ENCODE measurements at places on chromosomes 7 and 10.

GRCh38 chr10:34235164-34235832, 579.8 kb downstream of the PARD3 start:
- peak; percentile 23 for DNase-seq

GRCh38 chr7:47581804-47582763, at the start of gene TNS3:
TNS3 (minus strand) TSS chr7:47582111; CDS start chr7:47439636, 142,475 bp downstream.
- peak; percentile 83 for DNase-seq

DNA sequence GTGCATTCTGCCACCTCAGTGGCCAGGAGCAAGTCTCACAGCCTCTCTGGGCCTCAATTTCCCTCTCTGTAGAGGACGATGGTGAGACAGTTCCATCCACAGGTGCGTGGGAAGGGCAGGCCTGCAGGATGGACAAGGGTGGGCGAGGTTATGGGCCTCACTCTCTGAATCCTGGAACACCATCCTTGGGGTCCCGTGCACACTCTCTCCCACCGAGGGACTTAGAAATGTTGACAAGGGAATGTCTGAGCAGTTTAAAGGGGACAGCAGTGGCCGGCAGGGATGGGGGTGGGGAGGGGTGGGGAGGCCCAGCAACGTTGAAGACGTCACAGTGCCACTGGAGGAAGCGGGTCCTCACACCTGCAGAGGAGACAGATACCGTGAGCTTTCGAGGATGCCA, 111.5 kb downstream of the FOXL3 start:
- DNase-seq: no peak

DNA sequence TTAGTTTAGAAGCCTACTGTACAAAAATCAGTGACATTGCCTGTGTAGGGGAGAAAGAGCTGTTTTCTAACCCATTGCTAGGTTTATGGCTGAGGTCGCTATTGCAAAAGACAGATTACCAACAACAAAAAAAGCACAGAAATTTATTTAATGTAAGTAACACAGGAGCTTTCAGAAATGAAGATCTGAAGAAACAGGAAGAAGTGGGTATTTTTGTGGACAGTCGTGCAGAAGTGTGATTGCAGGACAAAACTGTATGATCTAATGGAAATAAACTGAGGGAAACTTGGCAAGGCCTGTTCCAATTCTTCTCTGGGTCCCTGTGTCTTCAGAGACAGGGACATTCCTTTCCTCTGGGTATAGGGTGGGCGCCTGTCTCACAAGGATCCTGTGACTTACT, 87.4 kb downstream of the APBB1IP start:
- DNase-seq: no peak

- DNase-seq: peak; percentile 40
Observed at GRCh38 chr7:137839903-137840779, 6.6 kb downstream of the DGKI start.

GRCh38 chr10:103560886-103561285, 67.4 kb downstream of the NEURL1 start:
- DNase-seq: no peak

GRCh38 chr7:3210531-3210930, 90.5 kb upstream of the SDK1 start:
- DNase-seq: peak; percentile 57

DNA sequence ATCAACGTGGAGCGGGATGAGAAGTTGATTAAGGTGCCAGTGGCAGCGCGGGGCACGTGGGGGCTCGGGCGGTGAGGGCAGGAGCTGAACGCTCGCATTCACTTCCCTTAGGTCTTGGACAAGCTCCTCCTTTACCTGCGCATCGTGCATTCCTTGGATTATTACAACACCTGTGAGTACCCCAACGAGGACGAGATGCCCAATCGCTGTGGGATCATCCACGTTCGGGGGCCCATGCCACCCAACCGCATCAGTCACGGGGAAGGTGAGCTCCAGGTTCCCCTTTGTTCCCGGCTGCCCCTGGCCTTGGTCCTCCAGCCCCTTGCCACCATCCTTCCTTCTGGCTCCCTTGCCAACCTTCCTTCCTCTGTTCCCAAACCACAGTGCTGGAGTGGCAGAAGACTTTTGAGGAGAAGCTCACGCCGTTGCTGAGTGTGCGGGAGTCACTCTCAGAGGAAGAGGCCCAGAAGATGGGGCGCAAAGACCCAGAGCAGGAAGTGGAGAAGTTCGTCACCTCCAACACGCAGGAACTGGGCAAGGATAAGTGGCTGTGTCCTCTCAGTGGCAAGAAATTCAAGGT, 2.5 kb downstream of the UFSP1 start:
- DNase-seq: no peak

- DNase-seq: no peak
Observed at GRCh38 chr10:130970341-130971122, 341.0 kb downstream of the TCERG1L start.

GRCh38 chr7:90224195-90224594, 12.7 kb downstream of the STEAP2 start:
- DNase-seq: no peak

DNA sequence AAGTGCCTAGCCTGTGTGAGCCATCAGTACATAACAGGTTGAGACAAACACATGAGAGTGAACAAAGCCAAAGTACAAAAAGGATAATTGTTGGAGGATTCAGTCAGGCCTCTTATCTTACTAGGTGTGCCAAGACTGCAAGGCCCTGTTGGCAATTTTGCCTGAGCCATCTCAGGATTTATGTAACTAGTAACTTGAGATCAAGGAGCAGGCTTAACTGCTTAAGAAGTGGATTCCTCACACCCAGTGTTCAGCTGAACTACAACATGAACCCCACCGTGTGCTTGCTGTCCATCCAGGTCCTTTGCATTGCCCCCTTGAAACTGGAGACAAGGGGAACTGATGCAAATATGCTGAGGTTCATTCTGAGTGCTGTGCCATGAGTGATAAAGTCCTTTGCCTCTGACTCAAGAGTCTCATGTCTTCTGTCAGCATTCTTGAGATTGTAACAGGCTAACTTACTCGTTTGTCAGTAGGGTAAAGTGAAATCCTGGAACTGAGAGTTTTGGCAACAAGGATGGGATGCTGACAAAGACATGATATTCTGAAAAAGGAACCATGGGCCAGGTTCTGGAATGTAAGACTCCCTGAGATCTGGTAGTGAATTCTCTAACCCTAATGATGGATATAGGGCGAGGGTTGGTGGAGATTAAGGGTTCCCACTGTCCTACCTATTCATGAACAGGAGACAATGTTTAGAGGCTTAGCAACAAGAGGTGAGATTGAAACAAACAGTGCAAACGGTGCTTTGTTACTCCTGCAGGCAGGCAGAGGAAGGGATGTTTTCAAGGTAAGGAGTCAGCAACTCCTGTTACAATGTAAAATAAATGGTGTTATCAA, 44.1 kb upstream of the GATAD1 start:
- no peak for DNase-seq

DNA sequence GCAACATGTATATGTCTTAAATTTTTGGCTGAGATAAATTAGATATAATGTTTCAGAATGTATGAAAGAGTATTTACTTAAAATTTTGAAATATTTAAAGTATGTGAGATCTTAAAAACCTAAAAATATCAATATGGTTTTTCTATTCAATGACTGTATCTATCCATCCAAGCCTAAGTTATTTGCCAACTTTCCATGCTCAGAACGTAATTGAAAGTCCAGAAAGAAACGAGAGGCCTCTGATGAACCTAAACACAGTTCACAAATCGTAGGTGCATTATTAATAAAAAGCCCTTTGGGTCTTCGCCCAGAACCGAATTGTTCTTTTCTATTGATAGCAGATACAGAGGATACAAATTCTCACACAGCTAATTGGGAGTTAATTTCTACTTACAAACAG, 6.5 kb downstream of the SVIL start:
- no peak for DNase-seq

- peak; percentile 92 for DNase-seq
Observed at GRCh38 chr10:44386546-44387052, 1.7 kb upstream of the CXCL12 start.

- DNase-seq: no peak
Observed at GRCh38 chr10:23368816-23369640, 24.4 kb upstream of the C10orf67 start.

GRCh38 chr10:31424473-31424872, 105.5 kb downstream of the ZEB1 start:
- no peak for DNase-seq

DNA sequence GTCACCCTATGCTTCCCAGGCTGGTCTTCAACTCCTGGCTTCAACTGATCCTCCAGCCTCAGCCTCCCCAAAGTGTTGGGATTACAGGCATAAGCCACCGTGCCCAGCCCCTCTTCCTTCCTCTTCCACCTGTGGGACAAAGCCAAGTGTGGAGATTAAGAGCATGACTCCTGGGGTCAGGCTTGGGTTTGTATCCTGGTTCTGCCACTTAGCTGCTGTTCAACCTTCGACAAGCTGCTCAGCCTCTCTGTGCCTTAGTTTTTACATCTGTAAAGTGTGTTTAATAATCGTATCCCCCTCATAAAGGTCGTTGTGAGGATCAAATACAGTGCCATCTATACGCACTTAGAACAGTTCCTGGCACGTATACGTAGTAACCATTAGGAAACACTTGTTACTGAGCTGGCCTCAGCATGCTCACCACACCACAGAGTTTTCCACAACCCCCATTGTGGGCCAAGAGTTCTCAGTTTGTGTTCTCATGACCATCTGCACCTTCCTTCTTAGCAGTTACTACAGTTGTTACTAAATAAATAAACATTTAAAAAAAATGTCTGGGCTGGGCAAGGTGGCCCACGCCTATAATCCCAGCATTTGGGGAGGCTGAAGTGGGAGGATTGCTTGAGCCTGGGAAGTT, 140.5 kb upstream of the BTBD16 start:
- DNase-seq: no peak

DNA sequence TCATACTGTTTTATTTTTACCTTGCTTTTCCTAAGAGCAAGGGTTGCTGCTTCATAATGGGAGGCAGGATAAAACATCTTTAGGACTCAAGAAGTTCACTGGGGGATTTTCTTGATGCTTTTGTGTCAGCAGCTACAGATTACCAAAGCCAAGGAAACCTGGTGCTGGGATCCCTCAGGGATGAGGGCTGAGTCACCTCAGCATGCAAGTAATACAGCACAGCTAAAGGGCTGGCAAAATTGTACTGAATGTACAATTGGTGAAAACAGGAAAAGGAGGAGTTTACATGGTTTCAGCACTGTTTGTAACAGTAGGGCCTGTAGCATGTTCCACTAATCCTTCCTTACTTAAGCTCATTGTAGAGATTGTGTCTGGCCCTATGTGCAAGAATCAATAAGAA, 1056.8 kb downstream of the SORCS1 start:
- DNase-seq: no peak

GRCh38 chr7:122674502-122674901, 24.4 kb downstream of the RNF133 start:
- no peak for DNase-seq

DNA sequence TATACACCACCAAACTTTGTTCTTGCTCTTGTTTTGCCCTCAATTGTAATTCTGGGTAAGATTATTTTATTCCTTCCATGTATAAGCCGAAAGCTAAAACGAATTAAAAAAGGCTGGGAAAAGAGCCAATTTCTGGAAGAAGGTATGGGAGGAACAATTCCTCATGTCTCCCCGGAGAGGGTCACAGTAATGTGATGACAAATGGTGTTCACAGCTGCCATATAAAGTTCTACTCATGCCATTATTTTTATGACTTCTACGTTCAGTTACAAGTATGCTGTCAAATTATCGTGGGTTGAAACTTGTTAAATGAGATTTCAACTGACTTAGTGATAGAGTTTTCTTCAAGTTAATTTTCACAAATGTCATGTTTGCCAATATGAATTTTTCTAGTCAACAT, 12.5 kb upstream of the CFAP69 start:
- no peak for DNase-seq

DNA sequence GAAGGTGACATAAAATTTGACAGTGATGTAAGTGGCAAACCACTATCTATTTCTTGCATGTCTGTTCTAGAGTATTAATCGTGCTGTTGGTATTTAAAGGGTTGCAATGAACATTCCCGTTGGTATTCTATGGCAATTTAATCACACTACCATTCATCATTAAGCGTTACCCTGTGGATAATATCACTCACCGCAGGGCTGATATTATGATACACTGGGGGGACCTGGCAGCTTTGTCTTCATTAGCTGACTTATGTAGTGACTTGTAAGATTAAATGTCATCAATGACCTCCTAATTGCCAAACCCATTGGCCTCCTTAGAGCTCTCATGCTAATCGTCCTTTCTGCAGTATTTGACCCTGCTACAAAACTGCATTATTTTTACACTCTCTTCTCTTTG, 624.5 kb upstream of the VSTM2A start:
- DNase-seq: no peak

GRCh38 chr10:117747636-117748035, 205.1 kb downstream of the EMX2 start:
- DNase-seq: no peak

- peak; percentile 58 for DNase-seq
Observed at GRCh38 chr10:102673819-102674511, 29.7 kb downstream of the TRIM8 start.

- DNase-seq: no peak
Observed at GRCh38 chr7:34044306-34044643, 138.9 kb downstream of the BMPER start.

DNA sequence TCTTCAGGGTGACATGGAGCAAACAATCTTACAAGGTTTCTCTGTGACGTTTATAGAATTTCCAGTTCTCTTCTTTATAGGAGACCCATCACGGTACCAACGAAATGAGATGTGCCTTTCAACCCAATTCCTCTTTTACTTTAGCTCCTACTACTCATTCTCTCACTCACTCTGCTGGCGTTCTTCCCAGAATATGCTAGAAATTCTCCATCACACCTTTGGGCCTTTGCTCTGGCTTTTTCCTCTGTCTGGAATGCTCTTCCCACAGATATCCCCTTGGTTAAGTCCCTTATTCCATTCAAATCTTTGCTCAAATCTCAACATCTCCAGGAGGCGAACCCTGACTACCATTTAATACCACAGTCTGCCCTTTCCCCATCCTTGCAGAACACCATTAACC, 39.0 kb downstream of the SEMA3C start:
- DNase-seq: no peak

GRCh38 chr7:103637094-103637493, 191.1 kb upstream of the SLC26A5 start:
- no peak for DNase-seq

DNA sequence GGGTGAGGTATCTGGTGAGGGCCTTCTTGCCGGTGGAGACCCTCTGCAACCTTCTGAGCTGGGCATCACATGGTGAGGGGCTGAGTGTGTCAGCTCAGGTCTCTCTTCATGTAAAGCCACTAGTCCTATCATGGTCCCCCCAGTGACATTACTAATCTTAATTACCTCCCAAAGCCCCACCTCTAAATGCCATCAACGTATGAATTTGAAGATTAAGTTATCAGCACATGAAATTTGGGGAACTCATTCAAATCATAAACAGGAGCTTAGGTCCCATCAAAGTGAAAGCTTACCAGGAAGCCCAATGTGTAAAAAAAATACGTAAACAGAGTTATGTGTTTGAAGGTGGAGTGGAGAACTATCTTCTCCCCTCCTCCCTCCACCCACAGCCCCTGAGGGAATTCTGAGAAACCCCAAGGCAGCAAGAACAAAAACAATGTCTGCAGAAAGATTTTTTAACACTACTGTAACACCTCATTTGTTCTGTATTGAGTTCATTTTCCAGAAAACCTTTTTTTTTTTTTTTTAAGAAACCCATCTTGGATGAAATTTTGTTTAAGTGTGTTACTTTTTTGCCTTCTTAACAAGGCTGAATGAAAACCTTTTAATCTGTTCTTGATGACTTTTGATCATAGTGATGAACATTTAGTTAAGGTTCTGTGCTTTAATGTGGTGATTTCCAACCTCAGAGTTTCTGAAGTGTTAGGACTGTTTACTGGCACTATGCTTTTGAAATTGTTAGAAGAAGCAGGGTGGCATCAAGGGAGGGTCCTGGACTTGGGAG, 19.1 kb upstream of the PCGF5 start:
- DNase-seq: no peak

Measured in iPS-NIHi11 (cell line).